ENCODE measurements at places on chromosomes 7 and 10.

- peak; percentile 70 for DNase-seq
These were observed 109.3 kb downstream of the GRK5 start for GRCh38 chr10:119316729-119317097.

GRCh38 chr10:9215121-9215520 is 1160.6 kb downstream of the GATA3 start:
- no peak for DNase-seq

DNA sequence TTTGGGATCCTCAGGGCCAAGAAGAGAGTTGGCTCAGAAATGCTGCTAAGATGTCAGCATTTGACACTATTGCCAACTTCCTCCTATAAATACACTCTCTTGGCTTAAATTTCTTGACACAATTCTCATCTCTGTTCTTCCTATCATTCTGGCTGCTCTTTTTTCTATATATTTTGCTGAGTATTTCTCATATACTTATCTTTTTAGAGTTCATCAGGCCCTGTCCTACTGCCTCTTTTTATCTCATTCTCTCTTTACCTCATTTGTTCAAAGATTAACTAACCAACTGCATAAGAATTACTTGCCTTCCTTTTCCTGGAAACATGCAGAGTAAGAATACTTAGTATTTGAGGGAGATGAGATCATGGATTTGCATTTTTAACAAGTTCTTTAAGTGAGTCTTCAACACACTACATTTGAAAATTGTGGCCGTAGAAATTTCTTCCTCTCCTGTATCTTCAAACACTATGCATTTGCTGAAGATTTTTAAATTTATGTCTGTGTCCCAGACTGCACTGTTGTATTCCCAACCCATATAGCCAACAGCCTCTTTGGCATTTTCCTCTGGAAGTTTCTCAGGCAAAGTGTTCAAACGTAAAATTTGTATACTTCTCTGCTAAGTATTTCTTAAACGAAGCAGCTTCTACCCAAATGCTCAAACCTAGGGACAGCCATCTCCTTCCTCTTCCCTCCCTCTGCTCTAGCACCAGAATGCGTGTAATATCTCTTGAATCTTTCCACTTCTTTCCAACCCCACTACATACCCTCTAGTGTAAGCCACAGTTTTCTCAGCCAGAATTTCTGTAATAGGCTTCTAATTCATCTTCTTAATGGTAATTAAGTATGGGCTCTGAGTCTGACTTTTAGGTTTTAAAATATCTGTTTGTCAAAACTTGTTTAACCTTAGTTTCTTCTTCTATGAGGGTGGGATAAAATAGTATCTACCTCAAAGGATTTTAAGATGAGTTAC is 35.5 kb downstream of the ARL4A start:
- DNase-seq, result no peak

GRCh38 chr7:30091491-30091912 is 43.3 kb upstream of the MTURN start:
- DNase-seq, result no peak

GRCh38 chr7:156318426-156318825 is 322.1 kb upstream of the RNF32 start:
- DNase-seq, result no peak

DNA sequence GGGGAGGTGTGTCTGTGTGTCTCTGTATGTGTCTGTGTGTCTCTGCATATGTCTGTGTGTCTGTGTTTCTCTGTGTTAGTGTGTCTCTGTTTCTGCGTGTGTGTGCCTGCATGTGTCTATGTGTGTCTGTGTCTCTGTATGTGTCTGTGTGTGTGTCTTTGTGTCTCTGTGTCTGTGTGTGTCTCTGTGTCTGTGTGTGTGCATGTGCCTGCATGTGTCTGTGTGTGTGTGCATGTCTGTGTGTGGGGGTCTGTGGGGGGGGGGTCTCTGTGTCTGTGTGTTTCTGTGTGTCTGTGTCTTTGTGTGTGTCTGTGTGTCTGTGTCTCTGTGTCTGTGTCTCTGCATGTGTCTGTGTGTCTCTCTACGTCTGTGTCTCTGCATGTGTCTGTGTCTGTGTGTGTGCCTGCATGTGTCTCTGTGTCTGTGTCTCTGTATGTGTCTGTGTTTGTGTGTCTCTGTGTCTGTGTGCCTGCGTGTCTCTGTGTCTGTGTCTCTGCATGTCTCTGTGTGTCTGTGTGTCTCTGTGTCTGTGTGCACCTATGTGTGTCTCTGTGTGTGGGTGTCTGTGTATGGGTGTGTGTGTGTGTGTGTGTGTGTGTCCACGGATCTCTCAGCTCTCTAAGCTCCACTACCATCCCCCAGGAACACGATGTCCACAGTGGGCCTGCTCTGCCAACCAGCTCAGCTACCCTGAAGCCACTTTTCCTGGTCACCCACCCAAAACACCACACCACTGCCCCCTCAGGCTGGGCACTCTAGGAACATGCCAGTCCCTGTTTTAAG is 41.7 kb downstream of the RASGEF1A start:
- DNase-seq, result peak; percentile 42

GRCh38 chr7:147012666-147013065 is 896.1 kb downstream of the CNTNAP2 start:
- DNase-seq, result no peak

GRCh38 chr10:98855403-98856189 is 380.1 kb downstream of the HPSE2 start:
- no peak for DNase-seq

DNA sequence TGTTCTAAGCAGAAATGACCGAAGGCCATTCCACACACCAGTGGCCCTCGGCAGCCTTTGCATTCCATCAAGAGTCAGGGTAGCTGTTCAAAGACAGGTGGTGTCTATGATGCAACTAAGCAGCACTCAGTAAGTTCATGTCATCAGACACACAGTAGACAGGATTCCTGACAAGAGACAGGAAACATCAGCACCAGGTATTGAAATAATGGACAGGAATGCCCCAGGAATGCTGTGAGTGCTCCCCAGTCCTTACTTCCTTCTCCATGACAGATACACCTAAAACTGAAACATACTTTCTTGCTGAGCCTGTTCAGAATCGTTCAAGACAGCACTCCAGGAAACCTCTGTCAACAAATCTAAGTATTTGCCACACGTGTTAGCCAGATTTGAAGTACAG is 204.4 kb downstream of the TPST1 start:
- no peak for DNase-seq

GRCh38 chr10:94443047-94443446 is 40.7 kb downstream of the TBC1D12 start:
- DNase-seq, result no peak

DNA sequence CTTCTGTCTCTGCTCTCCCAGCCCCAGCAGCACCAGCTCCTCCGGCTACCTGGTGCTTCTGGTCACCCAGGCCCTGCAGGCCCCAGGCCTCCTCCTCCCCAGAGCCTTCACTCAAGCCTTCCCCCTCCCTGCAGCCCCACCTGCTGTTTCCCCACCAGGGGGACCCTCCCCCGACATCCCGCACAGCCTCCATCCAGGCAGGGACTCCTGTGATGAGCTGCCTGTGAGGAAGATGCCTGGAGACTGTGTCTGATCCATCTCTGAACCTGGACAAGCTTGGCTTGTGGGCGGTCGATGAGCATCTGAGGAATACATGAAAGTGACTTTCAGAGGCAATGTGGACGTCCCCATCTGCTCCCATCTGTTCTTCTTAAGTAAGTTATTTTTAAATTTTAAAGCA is 45.0 kb downstream of the RAMP3 start:
- DNase-seq, result no peak

DNA sequence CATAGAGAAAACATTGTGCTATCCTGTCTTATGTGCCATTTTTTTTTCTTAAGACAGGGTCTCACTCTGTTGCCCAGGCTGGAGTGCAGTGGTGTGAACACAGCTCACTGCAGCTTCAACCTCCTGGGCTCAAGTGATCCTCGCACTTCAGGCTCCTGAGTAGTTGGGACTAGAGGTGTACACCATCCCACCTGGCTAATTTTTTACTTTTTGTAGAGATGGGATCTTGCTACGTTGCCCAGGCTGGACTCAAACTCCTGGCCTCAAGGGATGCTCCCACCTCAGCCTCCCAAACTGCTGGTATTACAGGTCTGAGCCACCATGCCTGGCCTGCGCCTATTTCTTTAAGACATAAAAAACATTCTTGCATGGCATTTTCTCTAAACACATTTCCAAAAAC is 20.6 kb downstream of the LYZL1 start:
- DNase-seq, result no peak

GRCh38 chr10:21831986-21832820 is 171.3 kb downstream of the DNAJC1 start:
- no peak for DNase-seq

- DNase-seq, result no peak
These were observed 34.3 kb upstream of the HHEX start for GRCh38 chr10:92655426-92655825.

DNA sequence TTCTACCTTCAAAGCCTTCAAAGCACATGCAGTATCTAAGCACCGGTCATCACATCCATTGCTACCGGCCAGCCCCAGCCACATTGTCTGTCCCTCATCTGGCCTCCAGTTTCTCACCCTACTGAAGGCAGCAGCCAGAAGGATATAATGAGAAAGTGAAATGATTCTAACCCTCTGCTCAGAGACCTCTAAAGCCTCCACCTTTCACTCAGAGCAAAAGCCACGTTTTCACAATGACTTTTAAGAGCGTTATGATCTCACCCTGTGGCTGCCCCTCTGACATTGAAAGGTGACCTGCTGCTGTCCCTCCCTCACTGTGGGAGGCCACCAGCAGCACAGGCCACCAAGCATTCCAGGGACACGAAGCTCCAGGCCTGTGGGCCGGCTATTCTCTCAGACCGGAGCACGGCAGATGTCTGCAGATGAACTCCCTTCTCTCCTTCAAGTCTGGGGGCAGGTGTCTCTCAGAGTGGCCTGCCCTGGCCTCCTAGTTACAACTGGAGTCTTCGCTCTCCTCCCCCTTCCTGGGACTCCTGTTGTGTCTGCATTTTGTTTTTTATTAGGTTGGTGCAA is 94.9 kb upstream of the EEPD1 start:
- peak; percentile 63 for DNase-seq

DNA sequence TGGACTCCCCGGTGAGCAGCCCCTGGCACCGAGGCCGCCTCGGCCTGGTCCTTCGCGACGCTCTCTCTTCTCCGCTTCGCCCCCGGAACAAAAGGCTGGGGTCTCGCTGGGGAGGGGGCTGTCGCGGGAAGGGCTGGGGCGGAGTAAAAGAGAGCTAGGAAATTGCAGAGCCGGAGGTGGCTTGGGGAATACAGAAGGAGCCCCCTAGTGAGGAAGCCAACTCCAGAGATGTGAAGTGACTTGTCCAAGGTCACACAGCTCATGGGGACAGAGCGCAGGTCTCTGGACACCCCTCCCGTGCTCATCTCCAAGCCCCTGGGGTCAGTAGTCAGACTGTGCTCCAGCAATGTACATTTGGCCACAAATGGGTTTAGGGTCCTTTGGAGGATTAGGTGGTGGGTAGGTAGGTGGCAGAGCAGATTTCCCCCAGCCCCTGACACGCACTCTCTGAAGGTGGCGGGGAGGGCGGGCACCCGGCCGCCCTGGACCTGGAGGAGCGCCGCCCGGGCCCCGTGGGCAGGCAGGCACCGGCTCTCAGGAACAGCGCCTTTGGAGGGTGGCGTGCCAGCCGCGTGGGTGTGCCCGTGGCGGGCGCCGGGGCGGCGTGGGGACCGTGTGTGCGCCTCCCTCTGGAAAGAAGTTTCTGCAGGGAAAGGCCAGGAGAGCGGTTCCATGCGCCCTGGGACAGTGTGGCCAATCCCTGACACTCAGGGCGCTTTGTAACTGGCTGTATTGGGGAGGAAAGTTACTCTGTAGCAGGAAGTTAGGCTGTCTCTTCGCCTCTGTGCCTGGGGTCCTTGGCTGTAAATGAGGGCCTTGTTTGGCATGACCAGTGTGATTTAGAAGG is 910 bp downstream of the WIPF3 start:
- DNase-seq, result peak; percentile 86

DNA sequence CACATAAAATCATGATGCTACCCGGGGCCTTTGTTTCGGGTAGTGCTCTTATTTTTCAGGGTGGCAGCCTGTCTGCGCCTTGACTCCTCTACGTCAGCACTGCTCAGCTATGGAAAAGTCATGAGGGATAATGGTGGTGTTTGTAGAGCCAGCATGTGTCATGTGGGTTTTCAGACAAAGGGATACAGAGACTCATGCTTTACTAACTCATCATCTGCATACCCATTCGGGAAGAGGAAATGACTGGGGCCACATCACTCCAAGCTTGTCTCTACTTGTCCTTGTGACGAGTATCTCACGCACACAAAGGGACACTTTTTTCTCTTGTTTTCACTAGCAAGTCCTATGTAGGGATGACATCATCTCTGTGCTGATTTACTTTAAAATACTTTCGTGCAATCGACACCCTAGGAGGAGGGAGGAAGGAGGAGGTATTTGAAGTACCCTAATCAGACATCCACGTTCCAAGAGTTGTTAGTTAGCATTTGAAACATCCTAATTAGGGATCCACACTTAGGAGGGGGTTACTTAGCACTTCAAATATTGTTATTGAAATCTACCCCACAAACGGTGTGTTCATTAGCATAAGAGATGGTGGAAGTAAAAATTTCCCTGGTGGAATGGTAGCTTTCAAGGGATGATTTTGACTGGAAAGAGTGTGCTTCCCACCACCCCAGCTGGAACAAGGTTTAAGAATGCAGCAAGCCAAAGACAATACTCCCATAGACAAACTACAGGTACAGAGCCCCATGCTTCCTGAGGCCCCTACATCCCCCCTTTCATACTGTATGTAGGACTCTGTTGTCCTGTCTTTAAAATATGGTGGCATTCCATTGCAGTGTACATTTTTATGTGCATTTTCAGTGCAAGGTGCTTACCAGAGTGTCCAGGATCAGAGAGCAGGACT is 52.0 kb downstream of the THNSL1 start:
- DNase-seq, result peak; percentile 71

GRCh38 chr7:36276428-36277248 is 113.0 kb upstream of the ANLN start:
- DNase-seq, result no peak

DNA sequence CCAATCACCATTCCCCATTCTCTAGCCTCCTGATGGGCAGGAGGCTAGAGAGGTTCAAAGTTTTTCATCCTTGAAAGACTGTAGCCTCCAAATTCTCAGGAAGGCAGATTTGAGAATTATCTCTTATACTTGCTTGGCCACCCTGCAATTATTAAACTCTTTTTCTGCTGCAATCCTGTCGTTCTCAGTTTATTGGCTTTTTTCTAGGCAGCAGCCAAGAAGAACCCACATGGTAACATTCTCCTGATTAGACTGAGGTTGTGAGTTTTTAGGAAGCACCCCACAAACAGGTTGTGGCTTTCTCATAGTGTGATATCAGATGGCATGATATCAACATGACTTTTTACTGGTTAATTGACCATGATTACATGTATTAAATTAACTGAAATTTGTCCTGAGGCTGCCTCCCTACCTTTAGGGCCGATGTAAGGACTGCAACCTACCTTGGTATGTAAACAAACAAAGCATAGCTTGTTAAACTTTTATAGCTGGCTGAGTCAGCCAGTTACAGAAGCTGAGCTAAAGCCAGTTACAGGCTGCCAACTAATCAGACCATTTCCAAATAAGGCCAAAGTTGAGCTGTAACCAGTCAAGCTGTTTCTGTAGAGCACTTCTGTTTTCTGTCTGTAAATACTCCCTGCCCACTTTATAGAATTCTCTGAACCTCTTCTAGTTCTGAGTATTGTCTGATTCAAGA is 3.2 kb upstream of the ZNF248 start:
- DNase-seq, result no peak
